ENCODE measurements at places on chromosomes 1 and 21. TPM values are rescaled to one million over a fixed set of nuclear protein-coding genes. Genes with fewer than 3 reads are reported as not detected.

GRCh38 chr1:211735208-211736170, 60.1 kb upstream of the NEK2 start:
- DNase-seq: no peak

The SPRR5 gene
- total RNA-seq: not detected

- no peak for DNase-seq
Observed at GRCh38 chr21:41483973-41484372, 24.0 kb downstream of the TMPRSS2 start.

GRCh38 chr21:20388400-20388799, 609.8 kb upstream of the NCAM2 start:
- DNase-seq: no peak

- no peak for DNase-seq
Observed at GRCh38 chr1:1577367-1578011, 2.8 kb upstream of the SSU72 start.

DNA sequence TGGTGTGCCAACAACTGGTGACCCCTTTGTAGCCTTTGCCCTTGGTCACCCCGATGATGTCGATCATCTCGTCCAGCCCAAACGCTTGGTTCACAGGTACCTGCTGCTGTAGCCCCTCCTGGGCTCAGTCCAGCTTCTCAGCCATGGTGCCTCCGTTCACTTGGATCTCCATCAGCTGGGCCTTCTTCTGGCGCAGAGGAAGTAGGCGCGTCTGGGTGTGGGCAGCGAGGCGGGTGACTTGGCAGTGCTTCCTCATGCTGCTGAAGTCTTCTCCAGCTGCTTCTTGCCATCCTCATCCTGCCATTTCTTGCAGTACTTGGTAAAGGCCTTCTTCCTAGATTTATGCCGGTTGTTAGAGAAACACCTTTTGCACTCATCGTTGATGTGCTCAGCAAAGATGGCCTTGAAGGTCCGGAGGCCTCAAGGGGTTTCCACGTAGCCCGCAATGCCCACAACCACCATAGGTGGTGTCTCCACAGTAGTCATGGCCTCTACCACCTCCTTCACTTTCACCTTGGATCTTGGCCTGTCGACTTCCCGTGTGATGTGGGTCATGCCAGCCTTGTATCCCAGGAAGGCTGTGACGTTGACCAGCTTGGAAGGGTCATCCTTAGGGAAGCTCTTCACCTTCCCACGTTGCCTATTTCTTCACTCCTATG, 13.0 kb downstream of the DOP1B start:
- DNase-seq: peak; percentile 76

- no peak for DNase-seq
Observed at GRCh38 chr1:94050254-94050653, 70.7 kb downstream of the ABCA4 start.

The PRAMEF14 gene
- not detected for total RNA-seq

GRCh38 chr1:107695341-107695740, 269.6 kb downstream of the VAV3 start:
- DNase-seq: no peak

GRCh38 chr1:68045511-68046180, 4.8 kb downstream of the DIRAS3 start:
- no peak for DNase-seq

DNA sequence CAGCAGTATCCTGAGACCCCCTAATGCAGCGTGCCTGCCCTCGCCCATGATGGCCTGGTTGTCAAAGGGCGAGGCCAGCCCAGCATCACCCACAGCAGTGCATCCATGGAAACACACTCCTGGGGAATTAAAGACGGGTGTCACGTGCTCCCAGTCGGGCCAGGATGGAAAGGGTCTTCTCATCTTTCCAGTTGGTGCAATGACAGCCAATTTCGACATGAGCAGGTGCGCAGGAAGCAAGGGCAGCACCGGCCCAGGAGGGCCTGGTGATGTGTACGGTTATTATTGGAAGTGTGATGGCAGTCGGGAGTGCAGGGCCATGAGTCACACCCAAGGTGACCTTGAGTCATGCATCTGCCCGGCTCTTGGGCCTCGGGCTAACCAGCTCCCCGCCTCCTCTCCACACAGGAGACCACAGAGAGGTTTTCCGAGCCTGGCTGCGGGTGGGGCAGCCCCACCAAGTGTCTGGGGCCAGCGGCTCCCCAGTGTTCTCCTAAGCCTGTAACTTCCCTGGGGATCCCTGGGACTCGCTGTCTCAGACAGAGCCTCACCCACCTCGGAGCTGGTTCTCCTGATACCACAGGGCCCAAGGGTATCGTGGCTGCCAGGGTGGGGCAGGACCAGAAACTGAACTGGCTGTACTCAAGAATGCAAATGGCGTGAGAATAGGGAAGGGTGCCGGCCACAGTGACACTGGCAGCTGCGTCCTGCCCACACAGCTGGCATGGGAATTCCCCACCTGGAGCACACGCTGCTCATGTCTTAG, 119.8 kb downstream of the SIK1 start:
- peak; percentile 63 for DNase-seq

The DNAJC28 gene
- 2.3 TPM for total RNA-seq

The OR2G6 gene
- not detected for total RNA-seq

- no peak for DNase-seq
Observed at GRCh38 chr1:2472109-2472508, 4.0 kb upstream of the PLCH2 start.

DNA sequence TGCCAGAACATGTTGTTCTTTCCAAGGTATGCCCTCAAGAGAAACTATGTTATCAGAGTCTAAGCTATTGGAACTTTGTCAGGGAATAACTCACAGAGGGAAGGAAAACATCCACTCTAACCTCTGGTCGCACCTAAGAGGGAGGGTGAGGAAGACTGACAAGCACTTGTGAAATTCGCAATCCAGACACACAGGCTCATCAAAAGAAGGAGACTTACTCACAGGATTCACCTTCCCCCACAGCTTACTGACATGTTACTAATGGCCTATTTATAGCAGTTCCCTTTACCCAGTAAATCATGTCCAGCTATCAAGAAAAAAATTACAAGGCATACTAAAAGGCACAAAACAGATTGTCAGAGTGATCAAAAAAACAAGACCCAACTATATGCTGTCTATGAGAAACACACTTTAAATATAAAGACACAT, 36.9 kb downstream of the WDR64 start:
- no peak for DNase-seq

DNA sequence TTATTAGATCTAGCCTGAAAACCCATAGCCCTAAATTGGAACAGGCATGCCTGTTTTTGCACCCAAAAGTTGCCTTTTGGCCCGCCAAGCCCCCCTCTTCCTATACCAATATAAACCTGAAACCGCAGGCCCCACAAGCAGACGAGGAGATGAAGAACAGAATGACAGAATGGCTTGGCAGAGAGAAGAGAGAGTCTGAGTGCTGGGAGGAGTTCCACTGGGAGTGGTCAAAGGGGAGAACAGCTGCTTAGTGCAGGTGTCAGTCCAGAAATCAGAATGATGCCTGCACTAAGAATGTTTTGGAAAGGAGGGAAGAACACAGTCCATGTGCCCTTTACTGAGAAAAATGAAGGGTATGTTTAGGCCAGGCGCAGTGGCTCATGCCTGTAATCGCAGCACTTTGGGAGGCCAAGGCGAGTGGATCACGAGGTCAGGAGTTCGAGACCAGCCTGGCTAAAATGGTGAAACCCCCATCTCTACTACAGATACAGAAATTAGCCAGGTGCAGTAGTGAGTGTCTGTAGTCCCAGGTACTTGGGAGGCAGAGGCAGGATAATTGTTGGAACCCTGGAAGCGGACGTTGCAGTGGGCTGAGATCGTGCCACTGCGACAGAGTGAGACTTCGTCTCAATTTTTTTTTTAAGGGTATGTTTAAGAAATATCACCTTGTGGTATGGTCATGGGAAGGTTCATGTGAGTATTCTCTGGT, 9.4 kb downstream of the DYRK1A start:
- DNase-seq: no peak

DNA sequence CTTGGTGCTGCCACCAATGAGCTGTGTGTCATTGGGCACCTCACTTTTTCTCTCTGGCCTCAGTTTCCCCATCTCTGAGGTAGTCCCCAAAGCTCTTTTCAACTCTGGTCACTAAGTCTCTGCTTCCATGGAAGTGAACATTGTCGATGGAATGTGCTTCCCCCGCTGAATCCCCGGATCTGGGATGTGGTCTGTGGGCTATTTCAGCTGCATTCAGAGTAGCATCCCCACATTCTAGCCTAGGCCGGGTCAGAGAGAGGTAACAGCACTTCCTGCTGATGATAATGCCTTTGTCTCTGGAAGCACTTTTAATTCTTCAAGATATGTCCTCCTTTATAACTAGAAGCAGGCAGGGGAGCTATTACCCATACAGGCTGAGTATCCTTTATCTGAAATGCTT, 29.8 kb downstream of the RASSF5 start:
- no peak for DNase-seq

DNA sequence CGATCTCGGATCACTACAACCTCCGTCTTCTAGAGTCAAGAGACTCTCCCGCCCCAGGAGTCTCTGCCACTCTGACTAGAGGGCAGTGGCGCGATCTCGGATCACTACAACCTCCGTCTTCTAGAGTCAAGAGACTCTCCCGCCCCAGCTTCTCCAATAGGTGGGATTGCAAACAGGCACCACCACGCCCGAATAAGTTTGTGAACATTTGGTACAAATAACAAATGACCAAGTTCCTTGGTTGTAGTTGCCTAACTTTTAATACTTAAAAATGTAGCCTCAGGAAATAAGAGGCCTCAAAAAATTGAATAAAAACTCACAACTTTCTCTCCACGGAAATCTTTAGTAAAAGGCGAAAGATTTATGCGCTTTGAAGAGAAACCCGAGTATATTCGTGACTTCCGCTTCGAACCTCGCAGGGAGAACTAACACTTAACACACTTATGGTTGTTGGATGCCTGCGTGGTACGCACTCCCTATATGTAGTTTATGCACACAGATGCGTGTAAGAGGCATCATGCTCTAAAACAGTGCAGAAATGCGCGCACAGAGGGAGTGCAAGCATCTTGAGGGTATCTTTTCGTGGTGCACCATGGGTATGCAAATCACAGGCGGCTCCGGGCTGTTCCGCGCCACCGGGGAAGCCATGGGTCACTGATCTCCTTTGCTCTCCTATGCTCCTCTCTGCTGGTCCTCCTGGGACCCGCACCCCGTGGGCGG, 11.4 kb downstream of the BTBD19 start:
- DNase-seq: peak; percentile 91

DNA sequence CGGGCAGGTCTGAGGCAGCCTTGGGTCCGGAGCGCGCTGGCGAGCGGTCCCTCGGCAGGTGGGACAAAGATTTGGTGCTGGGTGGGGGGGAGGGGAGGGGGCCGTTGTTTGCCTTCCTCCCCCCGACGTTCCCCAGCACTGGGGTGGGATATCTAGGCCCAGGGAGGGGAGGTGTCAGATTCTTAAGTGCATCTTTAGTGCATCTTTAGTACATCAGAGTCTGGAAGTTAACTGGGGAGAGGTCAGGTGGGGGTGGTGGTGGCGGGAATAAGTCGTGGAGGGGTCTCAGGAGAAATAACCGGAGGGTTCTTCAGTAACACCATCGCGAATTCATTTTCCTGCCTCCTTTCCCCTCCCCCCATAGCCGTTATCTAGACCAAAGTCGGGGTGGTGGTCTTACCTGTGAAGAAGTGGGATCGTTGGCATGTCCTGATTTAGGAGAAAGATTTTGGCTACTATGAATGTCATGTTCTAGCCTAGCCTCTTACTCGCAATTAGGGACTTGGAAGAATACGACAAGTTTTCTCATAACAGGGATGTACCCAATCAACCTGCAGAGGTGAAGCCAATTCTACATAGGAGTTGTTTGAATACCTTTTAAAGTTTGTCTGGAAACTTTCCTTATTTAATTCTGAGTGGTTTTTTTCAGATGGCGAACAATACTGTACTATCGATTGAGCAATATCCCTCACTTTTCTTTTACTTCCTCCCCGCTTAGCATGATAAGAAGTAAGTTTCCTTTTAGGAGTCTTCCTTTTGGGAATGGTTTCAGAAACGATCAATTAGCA, 886 bp downstream of the ZMYM4 start:
- no peak for DNase-seq

GRCh38 chr1:8791819-8792218, 25.6 kb downstream of the RERE start:
- DNase-seq: no peak

GRCh38 chr1:167121375-167122120, 27.7 kb downstream of the STYXL2 start:
- peak; percentile 81 for DNase-seq

The MPL gene
- 0.61 TPM for total RNA-seq

The SZT2 gene
- 70.4 TPM for total RNA-seq

Data from upper lobe of right lung (tissue), 1 donor.